Muscle of leg (tissue), 16 donors: ENCODE measurements at places on chromosomes 13 and 19. TPM values are rescaled to one million over a fixed set of nuclear protein-coding genes. Genes with fewer than 3 reads are reported as not detected.

The HRC gene
- total RNA-seq = 105 TPM

- DNase-seq = peak; percentile 98
Observed at GRCh38 chr19:48321622-48322591, 3.4 kb upstream of the EMP3 start.

DNA sequence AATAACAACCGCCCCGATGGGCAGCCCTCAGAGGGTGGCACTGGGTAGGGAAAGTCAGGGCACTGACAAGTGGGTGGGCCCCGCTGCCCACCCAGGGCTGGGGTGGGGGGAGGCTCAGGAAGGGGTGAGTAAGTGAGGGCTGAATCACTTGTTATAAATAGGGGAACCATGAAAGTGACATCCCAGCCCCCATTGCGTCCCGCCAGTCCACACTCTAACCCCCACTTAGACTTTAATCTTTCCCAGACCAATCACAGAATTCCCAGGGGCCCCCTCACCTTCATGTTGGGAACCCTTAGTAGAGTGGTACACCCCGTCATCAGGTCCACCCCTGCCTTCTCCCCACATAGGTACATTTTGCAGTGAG, 37.0 kb upstream of the NANOS3 start:
- DNase-seq = no peak

The DPF1 gene
- total RNA-seq = 2.0 TPM

The ZNF345 gene
- 6.7 TPM for total RNA-seq

The IRS2 gene
- 1.5 TPM for total RNA-seq

GRCh38 chr19:28878862-28879566, 333.9 kb downstream of the UQCRFS1 start:
- DNase-seq = peak; percentile 79

GRCh38 chr19:6219586-6220290, 60.0 kb downstream of the MLLT1 start:
- no peak for DNase-seq

The ZNF20 gene
- total RNA-seq = 3.4 TPM

The LILRB4 gene
- 0.71 TPM for total RNA-seq

DNA sequence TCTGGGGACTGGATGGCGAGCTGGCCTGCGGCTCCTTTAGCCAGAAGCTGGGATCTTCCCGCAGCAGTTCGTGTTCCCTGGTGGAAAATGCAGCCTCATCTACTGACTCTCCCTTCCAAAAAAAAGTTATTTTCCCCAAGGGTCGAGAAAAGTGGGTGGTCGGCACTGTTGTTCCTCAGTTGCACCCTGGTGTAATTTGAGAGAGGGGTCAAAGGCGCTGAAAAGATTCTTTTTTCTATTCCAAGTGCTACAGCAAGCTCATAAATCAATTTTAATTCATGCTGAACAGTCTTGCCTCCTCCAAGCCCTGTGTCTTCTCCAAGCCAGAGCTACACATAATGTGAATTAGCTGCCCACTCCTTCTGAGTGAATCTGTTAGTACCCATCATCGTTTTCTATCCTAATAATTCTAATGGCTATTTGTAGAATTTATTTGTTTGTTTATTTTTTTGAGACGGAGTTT, 774 bp downstream of the SLC25A15 start:
- no peak for DNase-seq

- DNase-seq = peak; percentile 12
Observed at GRCh38 chr19:21483589-21484170, 21.7 kb upstream of the ZNF429 start.

DNA sequence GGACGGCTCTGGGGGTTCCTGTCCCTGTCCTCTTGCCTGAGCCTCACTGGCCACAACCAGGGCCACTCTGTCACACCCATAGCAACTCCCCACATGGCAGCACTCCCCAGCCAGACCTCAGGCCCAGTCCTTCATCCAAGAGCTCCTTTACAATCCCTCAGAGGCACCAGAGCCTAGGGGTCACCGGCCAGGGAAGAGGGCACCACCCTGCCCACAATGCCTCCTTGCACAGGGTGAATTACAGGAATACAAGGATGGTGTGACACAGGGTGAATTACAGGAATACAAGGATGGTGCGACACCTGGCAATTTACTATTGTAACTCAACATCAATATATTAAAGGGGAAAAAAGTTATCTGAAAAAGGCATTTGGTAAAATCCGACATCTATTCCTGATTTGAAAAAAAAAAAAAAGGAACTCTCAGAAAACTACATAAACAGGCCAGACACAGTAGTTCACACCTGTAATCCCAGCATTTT, 16.5 kb downstream of the MIER2 start:
- no peak for DNase-seq

GRCh38 chr19:46480415-46480814, 9.1 kb upstream of the PNMA8A start:
- DNase-seq = peak; percentile 99

DNA sequence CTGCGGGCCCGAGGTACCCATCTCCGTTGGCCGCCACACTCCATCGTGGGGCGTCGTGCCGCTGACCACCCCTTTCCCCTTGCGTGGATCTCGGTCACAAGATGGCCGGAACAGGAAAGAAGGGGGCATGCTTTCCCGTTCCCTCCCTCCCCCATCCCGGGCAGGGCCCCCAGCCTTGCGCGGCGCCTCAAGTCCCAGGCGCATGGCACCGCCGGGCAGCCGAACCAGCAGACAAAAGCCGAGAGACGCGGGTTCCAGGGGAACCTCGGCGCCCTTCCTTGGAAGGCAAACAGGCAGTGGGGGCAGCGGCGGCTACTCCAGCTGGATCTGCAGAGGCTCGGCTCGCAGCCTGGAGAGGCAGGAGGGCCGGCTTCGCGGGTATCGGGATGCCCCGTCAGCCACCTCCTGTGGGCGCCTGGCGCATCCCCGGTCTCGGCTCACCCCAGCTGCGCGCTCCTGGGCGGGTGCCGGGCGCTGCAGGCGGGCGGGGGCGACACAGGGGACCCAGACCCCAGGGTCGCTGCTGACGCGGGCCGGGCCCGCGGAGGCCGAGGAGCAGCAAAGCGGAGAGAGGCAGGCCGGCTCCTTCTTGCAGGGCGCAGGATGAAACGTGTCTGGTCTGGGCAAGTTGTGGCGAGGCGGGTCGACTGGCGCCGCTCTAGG, 439 bp downstream of the DZIP1 start:
- DNase-seq = peak; percentile 70
